Spinal cord (tissue), 10 donors: ENCODE measurements at places on chromosomes 11 and 22. TPM values are rescaled to one million over a fixed set of nuclear protein-coding genes. Genes with fewer than 3 reads are reported as not detected.

Gene GGT5
- 8.6 TPM for total RNA-seq

Gene IL18
- 7.8 TPM for total RNA-seq

Gene OR52I2
- total RNA-seq: not detected

Gene KCNJ5
- 2.7 TPM for total RNA-seq

Gene APOL3
- 15.1 TPM for total RNA-seq

Gene CNIH2
- 28.1 TPM for total RNA-seq

Gene MRGPRX3
- 0.50 TPM for total RNA-seq

Gene SMIM35
- 0.06 TPM for total RNA-seq

DNA sequence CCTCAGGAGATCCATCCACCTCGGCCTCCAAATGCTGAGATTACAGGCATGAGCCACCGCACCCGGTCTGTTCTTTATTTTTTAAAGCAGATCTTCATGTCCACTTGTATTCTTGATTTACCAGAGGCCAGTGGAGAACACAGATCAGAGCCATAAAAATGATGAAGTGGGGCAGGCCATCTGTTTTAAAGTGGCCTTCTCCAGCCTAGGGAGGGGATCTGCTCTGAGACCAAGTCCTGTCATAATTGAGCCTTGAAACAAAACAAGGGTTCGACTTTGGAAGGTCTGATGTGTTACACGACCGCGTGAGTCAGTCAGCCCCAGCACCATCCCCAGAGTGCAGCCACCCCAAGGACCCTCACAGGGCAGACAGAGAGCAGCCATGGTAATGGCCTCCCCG is 27.5 kb downstream of the ABCC8 start:
- no peak for DNase-seq

GRCh38 chr11:83663446-83663845 is 377.3 kb upstream of the CCDC90B start:
- DNase-seq: no peak

- DNase-seq: no peak
Measured at GRCh38 chr11:102111011-102111786, 952 bp downstream of the YAP1 start.

- DNase-seq: no peak
Measured at GRCh38 chr11:34840736-34841386, 75.3 kb downstream of the APIP start.

- DNase-seq: no peak
Measured at GRCh38 chr22:29926057-29926456, 43.1 kb downstream of the MTMR3 start.

- no peak for DNase-seq
Measured at GRCh38 chr11:119368121-119369034, 13.1 kb downstream of the USP2 start.

DNA sequence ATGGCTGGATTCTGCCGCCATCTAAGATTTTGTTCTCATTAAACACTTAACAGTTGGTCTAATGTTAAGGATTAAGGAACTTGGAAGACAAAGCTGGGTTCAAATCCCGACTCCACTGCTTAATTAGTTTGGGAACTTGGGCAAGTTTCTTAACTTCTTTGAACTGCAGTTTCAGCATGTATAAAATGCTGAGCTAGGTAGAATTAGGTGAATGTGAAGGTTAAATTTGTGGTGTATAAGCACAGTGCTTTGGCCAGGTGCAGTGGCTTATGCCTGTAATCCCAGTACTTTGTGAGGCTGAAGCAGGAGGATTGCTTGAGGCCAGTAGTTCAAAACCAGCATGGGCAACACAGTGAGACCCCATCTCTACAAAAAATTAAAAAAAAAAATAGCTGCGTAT is 160.7 kb upstream of the RASSF10 start:
- DNase-seq: no peak

GRCh38 chr22:43905681-43906080 is 13.9 kb upstream of the PNPLA5 start:
- DNase-seq: peak; percentile 38

GRCh38 chr11:61899146-61899841 is 7.9 kb upstream of the FADS3 start:
- peak; percentile 36 for DNase-seq

DNA sequence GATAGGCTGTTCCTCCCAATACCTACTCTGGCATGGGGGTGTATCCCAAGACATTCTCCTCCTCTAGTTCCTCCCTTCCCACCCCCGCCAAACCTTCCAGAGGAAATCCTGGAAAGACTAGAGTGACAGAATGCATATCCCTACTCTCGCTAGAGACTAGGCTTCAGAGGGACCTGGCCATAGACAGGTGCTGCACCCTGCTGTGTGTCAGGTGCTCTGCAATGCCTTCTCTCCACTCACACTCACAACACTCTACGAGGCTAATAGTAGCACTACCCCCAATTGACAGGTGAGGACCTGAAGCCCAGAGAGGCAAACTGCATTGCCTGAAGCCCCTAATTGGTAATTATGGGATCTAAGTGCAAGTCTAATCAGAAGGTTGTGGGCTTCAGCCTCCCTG is 46.2 kb upstream of the LMO1 start:
- DNase-seq: no peak

DNA sequence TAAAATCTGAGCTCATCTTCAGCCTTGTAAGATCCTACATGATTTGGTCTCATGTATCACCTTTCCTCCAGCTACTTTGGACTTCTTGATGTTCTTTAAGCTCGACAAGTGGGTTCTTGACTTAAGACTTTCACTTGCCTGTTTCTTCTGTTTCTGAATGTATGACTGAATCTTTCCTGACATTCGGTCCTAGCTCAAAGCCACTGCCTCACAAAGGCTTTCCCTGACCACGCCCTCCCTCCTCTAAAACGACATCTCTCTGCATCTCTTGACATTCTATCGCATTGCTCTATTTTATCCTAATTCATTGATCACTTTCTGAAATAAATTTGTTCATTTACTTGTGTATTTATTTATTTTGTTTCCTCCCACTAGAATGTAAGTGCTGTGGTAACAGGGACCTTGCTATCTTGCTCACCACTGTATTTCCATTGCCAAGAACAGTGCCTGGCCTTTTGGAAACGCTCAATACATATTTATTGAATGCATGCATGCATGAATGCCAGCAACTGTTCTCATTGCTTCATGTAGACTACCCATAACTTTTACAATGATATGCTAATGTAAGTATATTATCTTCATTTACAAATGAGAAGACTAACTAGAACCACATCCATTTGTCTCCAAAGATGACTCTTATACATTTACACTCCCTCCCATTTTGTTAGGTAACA is 43.0 kb downstream of the LMO2 start:
- DNase-seq: no peak

- no peak for DNase-seq
Measured at GRCh38 chr22:38291201-38291777, 18.5 kb upstream of the TMEM184B start.

GRCh38 chr22:46087816-46088277 is 62.5 kb upstream of the PPARA start:
- DNase-seq: no peak

- no peak for DNase-seq
Measured at GRCh38 chr22:27220339-27220738, 563.0 kb downstream of the MIAT start.

- peak; percentile 89 for DNase-seq
Measured at GRCh38 chr11:57460022-57460757, at the start of gene RTN4RL2. RTN4RL2 (plus strand) TSS chr11:57460528; CDS start chr11:57460866, 338 bp downstream.

DNA sequence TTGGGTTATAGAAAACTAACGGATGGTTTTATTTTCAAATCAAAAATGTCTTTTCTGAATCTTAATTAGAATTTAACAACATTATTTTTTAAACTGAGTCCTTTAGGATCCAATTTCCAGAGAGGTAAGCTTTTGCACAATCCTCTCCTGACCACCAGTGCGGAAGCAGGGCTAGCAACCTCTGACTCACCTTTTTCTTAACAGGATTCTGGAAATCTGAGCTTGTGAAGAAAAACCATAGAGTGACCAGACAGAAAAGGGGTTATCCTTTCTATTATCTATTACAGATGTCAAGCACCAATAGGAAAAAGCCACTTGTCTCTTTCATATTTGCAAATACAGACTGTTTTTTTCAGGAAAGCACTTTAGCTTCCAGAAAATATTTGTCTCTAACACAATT is 25.3 kb downstream of the ALG9 start:
- DNase-seq: no peak

DNA sequence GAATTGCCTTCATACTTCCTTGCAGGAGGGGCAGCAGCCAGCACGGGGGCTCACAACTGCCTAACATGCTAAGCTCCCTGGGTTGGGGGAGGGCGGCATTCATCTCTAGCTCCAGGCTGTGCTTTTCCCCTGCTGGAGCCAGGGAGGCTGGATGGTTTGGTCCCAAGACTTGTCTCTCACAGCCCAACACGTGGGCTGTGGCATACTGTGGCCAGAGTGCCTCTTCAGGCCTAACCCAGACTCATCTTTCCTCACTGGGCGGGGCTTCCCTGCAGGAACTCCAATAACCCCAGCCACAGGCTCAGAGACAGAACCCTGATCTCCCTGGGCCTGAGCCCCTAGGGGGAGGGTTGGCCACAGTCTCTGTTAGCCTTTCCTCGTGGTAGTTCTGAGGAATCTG is 121.9 kb upstream of the PLET1 start:
- DNase-seq: no peak

DNA sequence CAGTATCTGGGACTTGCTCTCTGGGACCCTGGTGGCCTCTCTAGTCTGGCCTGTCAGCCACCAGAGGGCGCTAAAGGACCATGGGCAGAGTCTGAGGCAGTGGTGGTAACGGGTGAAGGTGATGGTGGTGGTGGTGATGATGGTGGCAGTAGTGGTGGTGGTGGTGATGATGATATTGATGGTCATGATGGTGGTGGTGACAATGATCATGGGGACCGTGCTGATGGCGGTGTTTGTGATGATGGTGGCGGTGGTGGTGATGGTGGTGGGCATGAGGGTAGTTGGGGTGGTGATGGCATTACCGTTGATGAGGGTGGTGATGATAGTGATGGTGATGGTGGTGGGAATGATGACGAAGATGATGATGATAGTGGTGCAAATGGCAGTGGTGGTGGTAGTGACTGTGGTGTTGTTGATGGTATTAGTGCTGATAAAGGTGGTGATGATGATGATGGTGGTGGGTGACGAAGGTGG is 16.0 kb downstream of the TRPM5 start:
- no peak for DNase-seq

DNA sequence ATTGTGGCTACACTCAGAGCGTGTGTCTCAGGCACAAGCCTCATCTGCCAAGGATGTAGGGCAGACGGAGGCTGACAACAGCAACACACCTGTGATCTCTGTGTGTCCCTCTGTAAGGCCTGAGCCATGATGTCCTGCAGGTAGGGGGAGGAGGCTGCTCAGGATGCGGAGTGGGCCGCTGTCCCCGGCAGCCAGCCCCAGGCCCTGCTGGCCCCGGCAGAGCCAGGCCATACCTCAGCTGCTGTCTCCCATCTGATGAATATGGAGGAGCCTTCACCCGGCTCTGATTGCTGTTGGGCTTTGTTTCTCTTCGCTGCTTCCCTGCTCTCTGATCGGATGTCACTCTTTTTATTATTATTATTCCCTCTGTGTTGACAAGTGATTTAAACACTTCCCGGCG is 83.6 kb upstream of the NCAM1 start:
- DNase-seq: no peak

GRCh38 chr11:105937331-105937730 is 84.7 kb downstream of the MSANTD4 start:
- no peak for DNase-seq
